ENCODE measurements at places on chromosomes 12 and 14. TPM values are rescaled to one million over a fixed set of nuclear protein-coding genes. Genes with fewer than 3 reads are reported as not detected.
A peak's percentile ranks its signal among the peaks of the same experiment; 100 is the strongest.

GRCh38 chr14:54894995-54895394, 7.6 kb downstream of the GCH1 start:
- DNase-seq: no peak

DNA sequence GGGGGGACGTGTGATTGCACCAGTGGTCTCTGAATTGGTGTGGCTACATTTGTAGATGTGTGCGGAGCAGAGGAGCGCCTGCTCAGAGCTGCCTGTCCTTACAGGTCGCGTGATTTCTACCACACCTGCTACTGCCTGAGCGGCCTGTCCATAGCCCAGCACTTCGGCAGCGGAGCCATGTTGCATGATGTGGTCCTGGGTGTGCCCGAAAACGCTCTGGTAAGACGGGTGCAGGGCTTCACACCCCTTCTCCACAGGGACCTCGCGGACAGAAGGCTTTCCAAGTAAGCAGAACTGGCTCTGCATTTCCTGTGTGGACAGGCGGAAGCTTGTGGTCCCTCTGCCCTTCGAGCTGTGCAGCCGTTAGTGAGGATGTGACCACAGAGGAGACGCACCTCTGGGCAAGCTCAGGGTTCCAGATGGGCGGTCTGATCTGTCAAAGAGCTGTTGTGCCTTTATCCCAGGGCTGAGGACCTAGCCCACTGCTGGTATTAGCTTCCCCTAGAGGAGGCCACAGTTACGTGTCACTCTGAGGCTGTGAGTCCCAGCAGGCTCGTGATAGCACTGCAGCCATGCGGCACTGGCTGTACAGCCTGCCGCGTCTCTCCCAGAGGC, 47.7 kb downstream of the MAX start:
- peak; percentile 64 for DNase-seq

GRCh38 chr12:49556391-49557186, 11.4 kb downstream of the MCRS1 start:
- peak; percentile 21 for DNase-seq

- no peak for DNase-seq
These were observed 129.3 kb upstream of the PTPRQ start for GRCh38 chr12:80314741-80315140.

DNA sequence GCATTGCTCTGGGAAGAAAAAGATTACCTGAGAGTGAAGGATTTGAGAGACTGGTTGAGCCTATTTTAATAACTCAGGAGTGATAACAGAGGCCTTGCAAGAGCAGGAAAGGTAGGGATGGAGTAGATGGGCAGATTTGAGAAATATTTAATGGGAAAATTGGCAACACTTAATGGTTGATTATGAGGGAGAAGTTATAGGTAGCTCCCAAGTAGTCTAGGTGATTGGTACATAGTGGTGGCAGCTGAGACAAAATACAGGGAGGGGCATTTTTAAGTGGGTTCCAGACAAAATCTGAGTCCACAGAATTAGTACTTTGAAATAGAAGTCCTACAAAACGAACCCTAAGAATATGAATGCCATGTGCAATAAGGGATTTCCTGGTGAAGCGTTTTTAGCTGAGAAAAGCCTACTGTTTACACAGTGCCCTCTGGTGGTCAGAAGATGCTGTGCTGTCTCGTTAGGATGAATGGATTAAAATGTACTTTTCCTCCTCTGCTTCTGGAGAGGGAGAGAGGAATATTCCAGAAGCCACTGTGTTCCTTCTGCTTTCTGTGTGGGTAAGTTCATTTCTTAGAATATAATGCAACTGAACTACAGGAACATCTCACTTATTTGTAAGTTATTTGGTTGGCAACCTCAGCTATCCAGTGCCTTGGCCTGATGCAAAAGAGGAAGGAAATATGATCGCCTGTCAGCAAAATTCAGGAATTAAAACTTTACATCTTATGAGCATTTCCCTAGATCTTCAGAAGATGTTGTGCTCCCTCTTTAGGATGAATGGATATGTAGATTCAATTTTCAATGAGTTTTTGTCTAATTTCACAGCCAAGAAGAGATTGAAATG, 6.5 kb downstream of the ZBTB1 start:
- DNase-seq: peak; percentile 54

GARIN6 gene
- not detected for total RNA-seq

NANOG gene
- total RNA-seq: 0.33 TPM

Measured in heart left ventricle (tissue), 16 donors.